NCI-H2081 treated with DMSO at 0.1 percent for 48 hours (cell line): ENCODE measurements at places on chromosomes 5 and 9.

DNA sequence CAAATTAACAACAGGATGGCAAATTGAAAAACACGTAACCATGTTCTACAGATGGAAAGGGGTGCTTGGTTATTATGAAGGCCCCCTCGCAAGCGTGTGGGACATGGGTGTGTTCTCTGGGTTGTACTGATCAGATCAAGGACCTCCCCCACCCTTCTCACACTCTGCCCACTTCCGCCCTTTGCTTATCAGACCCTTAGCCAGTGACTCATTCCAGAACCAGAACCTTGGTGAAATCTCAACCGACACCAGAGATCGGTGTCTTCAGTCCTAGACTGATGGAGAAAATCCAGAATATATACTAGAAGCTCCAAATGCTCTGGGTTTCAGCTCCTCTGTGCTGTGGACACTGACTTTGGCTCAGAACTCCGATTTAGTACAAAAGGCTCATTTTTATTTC lies 64.9 kb downstream of the PTTG1 start:
- DNase-seq: no peak

GRCh38 chr5:58043032-58043945 lies 416.6 kb downstream of the PLK2 start:
- no peak for DNase-seq

DNA sequence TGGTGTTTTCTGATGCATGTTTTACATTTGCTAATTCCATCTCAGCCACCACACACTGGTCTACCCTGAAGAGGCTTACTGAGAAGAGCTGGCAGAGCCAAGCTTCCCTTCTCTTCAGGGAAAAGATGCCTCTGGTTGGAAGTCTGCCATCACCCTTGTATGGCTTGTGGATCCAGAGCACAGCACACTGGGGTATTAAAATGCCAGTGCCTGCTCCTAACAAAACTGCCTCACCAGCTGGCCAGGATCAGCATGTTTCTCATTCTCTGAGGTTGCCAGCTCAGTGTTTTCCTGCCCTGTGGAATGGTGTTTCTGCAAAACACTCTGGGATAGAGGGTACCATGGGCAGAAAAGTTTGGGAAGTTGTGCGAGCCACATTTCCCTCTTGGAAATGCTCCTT lies 31.6 kb upstream of the ZNF618 start:
- no peak for DNase-seq

DNA sequence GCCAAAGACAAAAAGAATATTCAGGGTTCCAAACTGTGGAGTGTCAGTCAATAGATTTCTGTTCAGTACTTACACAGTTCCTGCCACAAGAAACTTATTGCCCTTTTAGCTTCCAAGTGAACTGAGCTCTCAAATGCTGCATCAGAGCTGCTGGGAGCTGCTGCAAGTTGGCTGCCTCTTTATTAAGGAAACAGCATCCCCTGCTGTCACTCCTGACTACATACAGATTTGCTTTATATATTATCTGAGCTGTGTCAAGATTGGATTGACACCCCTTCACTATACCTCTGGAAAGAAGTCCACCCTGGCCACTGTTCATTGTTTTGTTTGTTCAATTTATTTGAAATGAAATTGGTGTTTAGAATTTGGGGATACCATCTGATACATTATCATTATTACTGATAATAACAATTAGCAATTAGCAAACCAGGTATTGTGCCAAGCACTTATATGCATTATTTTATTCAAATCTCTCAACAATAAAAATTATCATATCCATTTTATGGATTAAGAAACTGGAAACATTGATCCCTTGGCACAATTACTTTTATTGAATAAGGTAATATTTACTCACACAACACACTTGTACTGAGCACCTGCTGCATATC lies 16.4 kb upstream of the C5orf58 start:
- no peak for DNase-seq

GRCh38 chr9:102434545-102434944 lies 560.6 kb upstream of the CYLC2 start:
- DNase-seq: no peak

GRCh38 chr9:3497401-3497800 lies 28.4 kb downstream of the RFX3 start:
- DNase-seq: no peak

DNA sequence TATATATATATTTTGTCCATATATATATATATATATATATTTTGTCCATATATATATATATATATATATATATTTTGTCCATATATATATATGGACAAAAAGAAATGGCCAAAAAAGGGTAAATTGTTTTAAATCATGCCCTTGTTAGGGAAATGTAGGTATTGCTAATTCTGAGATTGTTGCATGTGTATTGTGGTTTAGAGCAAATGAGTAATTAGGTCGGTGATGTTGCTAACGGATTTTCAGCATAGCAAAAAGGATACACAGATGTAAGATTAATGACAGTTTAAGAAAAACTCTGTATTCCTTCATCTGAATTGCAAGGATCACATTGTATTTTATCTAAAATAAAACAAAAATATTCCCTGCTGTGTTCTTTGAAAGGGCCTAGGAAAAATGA lies 40.2 kb downstream of the OSTF1 start:
- no peak for DNase-seq

DNA sequence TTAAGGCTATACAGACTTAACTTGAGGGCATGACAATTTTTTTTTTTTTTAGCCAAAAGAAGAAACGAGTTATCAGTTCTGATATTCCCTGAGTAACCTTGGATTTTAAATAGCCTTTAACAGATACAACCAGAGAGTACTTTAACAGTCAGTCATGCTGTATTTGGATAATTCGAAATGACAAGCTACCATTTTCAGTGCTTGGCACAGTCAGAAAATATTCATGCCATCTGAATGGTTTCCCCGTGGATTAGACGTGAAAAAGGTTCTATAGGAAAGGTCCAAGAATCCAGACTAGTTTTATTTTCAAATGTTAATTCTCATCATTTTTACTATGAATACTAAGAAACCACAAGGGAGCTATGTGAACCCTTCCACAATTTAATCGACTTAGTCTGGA lies 165.7 kb downstream of the PAM start:
- no peak for DNase-seq

- DNase-seq: peak; percentile 59
Observed at GRCh38 chr9:35954942-35955546, 2.9 kb downstream of the OR2S2 start.

- DNase-seq: no peak
Observed at GRCh38 chr5:14702238-14702839, 37.8 kb downstream of the OTULIN start.

DNA sequence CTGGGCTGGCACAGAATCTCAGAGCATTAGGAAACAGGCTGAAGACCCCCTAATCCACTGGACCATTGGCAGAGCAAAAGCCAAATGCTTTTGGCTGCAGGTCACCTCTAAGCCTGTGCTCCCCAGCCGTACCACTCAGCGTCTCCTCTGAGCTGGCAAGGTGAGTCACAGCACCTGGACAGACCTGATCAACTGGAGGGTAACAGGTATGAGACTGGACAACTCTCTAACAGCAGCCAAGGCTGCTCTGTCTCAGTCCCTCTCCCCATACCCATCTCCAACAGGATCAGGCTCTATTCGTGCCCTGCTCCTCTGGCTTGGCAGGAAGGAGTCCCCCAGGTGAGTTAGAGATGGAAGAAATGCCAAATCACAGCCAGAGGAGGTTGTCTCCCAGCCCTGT lies 4.7 kb downstream of the GOLGA2 start:
- DNase-seq: no peak
